Mesangial cell (primary cell): ENCODE measurements at places on chromosomes 13 and 19. TPM values are rescaled to one million over a fixed set of nuclear protein-coding genes. Genes with fewer than 3 reads are reported as not detected.

The ZNF607 gene
- total RNA-seq: 1.1 and 3.0 TPM in 2 replicates

The ARL11 gene
- not detected in 2 replicates for total RNA-seq

The ZNF66 gene
- 0.51 and 3.1 TPM in 2 replicates for total RNA-seq

The EBI3 gene
- 2.3 and 4.4 TPM in 2 replicates for total RNA-seq

The MED4 gene
- total RNA-seq: 16.1 and 23.8 TPM in 2 replicates

The SERP2 gene
- total RNA-seq: 3.6 and 7.9 TPM in 2 replicates

The ZNF492 gene
- 0.13 and 1.6 TPM in 2 replicates for total RNA-seq

The ZGLP1 gene
- total RNA-seq: 0.89 and 2.8 TPM in 2 replicates

The KIR2DL4 gene
- not detected in 2 replicates for total RNA-seq

The ITM2B gene
- 127 and 591 TPM in 2 replicates for total RNA-seq
